Astrocyte of the cerebellum (primary cell): ENCODE measurements at places on chromosomes 11 and 22.

DNA sequence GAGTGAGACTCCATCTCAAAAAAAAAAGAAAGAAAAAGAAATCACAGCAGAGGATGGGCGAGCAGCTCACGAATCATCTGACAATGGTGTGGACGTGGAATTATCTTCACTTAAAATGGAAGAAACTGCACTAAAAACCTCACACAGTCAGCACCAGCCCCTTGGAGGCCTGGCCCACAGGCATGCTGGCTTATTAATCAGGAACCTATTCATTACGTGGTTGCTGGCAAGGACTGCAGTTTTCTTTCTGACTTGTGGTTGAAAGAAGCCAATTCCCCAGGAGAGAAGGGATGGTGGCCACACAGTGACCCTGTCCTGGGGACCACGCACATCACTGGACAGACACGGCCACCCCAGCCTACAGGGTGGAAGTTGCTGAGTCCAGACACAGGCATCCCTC, 401.1 kb downstream of the CTTN start:
- DNase-seq: peak; percentile 90

GRCh38 chr11:66728038-66728692, 851 bp downstream of the SPTBN2 start:
- no peak for DNase-seq

DNA sequence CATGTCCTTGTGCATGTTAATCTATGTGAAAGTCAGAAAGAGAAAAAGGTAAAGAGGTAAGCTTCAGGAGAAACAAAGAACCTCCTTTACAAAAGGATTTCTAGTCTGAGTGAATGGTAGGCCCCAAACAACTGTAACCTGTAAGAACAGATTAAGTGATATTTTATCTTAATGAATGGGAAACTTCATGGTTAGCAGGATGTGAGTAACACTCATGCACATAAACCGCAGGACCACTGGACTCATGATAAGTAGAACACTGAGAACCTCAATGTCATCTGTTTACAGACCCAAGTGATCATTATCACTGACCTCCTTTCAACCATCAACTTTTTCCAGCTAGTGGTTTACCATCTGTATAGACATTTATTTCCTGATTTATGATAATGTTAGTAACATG, 19.9 kb downstream of the OR8G5 start:
- peak; percentile 59 for DNase-seq

GRCh38 chr22:29877620-29878019, 5.4 kb upstream of the MTMR3 start:
- DNase-seq: peak; percentile 49

DNA sequence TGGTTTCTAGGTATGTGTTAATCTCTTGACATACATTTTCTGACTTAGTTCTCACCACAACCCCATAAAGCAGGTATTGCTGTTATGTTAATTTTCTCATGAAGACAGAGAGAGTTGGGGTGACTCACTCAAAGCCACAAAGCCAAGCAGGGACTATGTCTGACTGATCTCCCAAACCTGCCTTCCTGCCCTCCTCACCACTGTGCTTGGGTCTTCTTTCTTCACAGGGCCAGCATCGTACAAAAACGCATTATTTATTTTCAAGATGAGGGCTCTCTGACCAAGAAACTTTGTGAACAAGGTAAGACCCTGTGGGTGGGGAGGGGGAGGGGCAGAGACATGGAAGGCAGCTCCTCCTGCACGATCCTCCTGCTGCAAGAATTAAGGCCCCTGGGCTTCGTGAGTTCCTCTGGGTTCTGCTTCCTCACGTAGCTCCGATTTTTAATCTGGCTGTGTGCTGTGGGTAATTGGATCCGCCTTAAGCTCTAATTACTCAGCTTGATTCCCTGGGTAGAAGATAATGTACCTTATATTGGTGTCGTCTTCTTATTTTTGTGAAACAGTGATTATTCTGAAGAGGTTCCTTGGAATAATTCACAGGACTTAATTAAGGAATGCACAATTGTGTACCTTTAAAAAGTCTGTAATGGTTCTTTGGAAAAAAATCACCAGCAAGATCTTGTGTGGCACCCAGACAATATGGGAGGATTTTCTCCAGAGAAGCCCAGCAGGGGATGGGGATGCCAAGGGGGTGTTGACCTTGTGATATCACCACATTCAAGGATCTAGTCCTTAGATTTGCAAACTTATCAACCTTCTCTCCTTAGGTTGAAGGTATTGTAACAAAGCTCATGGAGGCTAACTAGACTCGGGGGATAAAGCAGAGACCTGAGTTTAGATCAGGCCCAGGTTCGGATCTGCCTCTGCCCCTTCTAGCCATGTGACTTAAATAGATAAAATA, 112.9 kb downstream of the SPON1 start:
- peak; percentile 4 for DNase-seq

DNA sequence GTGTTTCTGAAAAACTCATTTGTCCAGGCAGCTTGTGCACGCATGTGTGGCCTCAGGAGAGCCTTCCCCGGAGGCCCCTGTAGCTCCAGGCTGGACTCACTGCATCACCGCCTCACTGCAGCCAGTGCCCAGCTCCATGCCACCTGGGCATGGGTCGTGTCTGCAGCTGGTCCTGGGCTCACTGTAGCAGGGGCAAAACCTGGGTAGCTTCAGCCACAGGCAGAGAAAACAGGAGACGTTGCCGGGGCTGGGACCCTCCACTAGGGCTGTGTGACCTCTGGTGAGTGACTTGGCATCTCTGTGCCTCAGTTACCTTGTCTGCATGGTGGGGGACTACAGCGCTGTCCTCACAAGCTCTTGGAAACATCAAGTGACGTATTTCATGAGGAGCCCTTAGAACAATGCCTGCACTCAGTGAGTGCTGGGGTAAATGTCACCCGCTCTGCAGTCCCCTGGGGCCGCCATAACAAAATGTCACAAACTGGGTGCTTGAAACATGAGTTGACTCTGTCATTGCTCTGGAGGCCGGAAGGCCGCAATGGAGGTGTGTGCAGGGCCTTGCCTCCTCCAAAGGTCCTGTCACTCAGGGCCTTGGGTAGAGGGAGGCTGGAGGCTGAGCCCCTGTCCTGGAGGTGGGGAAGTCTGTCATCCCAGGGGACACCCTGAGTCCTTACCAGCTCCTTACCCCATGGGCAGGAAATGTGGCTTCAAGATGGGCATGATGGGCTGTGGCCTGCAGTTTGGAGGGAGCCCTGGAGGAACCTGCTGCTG, 488.7 kb downstream of the TBC1D22A start:
- no peak for DNase-seq

DNA sequence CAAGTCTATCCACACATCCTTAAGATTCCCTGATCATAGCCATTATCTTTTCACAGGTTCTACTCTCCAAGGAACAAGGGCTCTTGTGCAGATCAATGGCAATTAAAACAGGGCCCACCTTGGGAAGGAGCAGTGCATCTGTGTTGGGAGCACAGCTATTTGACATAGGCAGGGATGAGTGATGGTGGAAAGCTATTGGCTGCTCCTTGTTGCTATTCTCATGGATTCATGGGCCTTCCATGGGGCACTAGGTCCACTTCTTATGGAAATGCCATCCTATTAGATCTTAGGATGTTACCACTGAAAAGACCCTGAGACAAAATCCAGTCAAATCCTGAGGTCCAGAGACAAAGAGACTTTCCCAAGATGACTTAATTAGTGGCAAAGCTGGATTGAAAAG, 148.6 kb upstream of the MTNR1B start:
- DNase-seq: no peak

DNA sequence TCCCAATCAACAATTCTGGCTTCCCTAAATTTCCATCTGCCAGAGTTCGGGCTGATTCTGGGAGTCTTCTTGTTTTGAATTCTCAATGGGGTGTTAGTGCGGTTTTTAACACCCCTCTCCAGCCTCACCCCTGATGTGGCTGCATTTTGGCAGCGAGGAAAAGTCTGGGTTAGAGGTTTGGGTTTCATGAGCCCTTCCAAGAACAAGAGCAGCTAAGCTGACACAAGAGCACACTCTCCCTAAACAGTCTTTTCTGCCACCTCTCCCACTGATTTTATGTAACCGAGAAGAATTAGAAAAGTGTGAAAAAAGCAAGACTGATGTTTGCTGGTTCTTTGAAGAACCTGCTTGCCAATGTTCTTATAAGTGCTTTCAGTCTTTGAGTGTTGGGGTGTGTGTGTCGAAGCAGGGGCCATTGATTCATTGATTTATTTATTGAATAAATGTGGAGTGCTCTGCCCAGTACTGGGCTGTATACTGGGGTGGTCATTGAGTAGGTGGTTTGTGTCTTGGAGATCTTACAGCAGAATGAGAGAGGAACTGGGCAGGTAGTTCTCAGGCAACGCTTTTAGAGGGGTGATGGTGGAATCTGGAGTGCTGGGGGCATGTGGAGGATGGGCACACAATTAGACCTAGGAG, 101.5 kb downstream of the TRAF6 start:
- DNase-seq: no peak

GRCh38 chr11:60857378-60858232, 1.9 kb upstream of the PTGDR2 start:
- DNase-seq: no peak

DNA sequence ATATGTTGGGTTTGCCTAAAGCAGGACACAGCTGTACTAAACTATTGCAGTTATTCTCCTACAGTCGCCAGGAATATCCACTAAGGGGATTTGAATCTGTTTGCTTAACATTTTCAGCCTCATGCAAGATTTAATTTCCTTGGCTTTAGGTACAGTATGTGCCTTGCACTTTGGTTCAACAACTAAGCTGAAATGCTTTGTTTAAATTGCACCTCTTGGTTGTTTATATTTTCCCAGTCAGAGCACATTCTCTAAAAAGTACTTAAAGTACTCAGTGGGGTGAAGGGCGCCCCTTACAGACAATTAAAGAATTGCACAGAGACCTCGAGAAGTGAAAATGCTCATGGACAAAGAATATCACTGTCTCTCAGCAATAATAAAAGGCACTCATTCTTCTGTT, 107.8 kb upstream of the MTNR1B start:
- DNase-seq: no peak

DNA sequence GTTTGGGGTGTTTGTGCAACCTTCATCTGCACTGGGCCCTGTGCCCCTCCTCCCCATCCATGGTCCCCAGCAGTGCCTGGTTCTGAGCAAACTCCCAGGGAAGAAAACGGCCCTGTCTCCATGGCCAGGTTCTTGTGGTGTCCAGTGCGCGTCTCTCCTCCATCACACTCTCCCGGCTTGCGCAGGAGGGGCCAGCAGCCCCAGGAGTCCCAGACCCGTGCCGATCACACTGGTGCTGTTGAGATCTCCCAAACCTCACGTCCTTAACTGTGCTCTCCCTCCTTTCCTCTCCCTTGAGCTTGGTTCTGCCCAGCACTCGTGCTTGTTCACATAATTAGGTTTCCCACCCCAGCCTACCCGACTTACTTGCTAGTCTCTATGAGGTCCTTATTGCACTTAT, 10.9 kb upstream of the GRK2 start:
- no peak for DNase-seq

GRCh38 chr11:101477926-101478325, 105.9 kb downstream of the TRPC6 start:
- no peak for DNase-seq

- peak; percentile 68 for DNase-seq
Observed at GRCh38 chr11:58059007-58059350, 28.2 kb downstream of the OR6Q1 start.

GRCh38 chr11:78034623-78035022, 11.5 kb upstream of the KCTD14 start:
- DNase-seq: no peak

DNA sequence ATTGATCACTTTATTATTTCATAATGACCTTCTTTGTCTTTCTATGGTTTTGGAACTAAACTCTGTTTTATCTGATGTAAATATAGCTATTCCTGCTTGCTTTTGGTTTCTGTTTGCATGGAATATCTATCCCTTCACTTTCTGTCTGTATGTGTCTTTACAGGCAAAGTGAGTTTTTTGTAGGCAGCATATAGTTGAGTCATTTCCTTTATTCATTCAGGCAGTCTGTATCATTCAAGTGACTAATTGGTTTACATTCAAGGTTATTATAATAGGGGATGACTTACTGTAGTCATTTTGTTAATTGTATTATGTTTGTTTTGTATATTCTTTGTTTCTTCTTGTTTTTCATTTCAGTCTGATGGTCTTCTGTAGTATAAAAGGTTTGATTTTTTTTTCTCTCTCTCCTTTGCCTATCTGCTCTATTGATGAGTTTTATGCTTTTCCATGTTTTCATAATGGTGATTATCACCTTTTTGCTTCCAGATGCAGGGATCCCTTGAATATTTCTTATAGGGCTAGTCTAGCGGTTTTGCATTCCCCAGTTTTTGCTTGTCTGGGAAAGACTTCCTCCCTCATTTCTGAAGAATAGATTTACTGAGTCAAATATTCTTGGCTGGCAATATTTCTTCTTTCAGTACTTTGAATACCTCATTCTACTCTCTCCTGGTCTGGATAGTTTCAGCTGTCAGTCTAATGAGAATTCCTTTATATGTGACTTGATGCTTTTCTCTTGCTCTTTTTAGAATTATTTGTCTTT, 50.4 kb downstream of the GDPD4 start:
- no peak for DNase-seq

GRCh38 chr11:38130514-38130913, 1532.5 kb upstream of the RAG2 start:
- no peak for DNase-seq

DNA sequence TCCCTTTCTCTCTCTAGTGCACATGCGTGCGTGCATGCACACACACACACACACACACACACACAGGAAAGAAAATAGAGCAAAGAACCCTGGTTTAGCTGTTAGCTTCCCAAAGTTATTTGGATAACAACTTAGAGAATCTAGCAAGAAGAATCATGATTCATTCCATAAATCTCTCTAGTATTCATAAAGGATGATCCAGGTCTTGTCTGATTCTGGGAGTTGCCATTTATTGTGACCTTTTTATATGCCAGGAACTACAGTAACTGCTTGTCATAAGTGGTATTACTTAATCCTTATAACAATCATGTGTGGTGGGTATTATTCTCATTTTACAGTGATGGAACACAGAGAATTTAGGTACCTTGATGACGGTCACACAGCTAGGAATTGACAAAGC, 141.5 kb upstream of the MTMR2 start:
- DNase-seq: no peak

DNA sequence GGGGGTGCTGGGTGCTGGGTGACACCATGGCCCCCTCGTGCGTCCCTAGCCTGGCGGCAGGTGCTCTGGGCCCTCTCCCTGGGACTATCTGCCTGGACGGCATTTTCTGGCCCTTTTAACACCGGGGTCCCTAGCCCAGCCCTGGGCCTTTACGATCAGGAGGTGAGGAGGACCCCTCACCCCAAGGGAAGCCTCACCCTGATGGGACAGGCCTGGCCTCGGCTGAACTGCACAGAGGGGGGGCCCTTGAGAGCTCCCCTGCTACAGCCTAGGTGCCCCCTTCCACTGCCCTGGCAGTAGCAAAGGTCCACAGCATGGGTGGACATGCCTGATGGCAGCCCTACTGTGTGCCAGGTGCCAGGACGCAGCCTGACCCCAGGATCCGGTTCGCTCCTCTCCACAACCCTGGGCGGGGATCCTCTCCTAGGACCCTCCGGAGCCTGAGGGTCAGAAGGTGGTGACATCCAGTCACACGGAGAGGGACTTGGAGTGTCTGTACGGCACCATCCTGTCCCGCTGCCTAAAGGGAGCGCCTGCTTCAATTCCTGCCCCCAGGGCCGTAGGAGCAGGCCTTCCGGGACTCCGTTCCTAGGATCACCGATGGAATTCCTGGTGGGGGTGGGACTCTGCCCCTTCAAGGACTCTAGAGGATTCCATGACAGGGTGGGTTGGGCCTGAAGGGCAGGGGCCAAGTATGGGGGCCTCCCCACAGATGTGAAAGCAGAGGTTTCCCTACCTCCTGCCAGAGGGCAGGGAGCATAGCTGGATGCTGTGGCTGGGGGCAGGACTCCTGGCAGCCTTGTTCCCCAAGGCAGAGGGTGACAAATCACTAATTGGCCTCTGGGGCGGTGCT, 33.0 kb upstream of the TH start:
- no peak for DNase-seq

- no peak for DNase-seq
Observed at GRCh38 chr11:29629286-29629685, 387.5 kb downstream of the KCNA4 start.
